Glutamatergic neuron (in vitro differentiated cells): ENCODE measurements at places on chromosomes 1 and 21. TPM values are rescaled to one million over a fixed set of nuclear protein-coding genes. Genes with fewer than 3 reads are reported as not detected.

Gene ALX3
- total RNA-seq = not detected

DNA sequence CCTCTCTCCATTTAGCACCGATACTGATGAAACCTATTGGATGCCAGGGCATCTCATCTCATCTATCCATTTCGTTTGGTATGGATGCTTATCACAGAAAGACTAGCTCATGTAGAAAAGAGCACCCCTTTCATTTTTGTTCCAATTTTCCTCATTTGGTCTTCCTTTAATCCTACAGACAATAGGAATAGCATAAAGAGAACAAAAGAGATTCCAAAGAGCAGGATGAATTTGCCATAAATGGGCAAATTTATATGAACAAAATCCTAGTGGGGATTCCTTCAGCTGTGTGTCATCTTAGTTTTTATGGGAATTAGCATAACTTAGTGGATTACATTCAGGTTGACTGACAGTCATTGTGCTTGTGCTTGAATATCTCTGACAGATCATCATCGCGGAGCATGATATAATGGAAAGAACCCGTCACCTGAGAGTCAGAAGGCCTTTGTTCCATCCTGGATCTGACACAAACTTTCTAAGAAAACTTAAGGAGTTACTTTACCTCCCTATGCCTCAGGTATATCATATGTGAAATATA, 777.5 kb upstream of the ADGRL2 start:
- DNase-seq = no peak

GRCh38 chr1:168408884-168409283, 128.2 kb downstream of the TBX19 start:
- DNase-seq = no peak

DNA sequence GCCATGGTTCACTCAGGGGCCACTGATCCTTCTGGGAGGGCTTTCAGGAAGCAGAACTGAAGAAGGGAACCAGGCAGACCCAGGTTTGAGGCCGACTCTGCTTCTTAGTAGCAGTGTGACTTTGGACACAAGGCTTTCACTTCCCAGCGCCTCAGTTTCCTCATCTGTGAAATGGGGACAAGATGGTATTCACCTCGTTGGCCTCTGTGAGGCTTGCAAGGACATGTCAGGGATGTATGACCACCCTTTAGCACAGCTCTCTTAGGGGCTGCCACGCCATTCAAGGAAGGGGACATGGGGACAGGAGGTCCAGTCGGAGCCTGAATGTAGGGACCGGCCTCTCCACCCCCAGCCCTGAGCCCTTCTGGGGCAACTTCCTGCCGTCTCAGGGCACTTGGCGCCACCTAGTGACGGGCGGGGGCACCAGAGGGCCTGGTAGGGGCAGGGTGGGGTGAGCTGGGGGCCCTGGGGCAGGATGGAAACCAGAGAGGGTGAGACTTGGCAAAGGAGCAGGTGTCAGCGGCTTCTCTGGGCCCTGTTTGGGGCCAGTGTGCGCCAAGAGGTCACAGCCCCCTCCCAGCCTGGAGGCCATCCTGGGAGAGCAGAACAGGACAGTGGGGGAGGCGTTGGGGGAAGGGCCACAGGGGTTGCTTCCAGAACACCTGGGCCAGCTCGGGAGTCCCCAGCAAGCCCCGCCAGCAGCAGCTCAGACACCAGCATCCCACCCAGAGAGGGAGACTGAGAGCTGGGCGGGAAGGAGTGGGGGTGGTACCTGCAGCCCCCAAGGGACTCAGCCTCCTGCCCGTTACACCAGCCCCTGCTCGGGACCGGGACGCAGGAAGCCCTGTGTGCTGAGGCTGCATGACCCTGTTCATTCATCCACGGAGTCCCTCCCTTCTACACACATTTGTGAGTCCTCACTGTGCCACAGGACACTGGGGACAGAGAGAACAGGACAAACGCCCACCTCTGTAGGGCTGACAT, 102.5 kb upstream of the TARDBP start:
- peak; percentile 71 for DNase-seq

GRCh38 chr21:41730367-41730765, 36.5 kb downstream of the RIPK4 start:
- no peak for DNase-seq
